ENCODE measurements at places on chromosomes 2 and 18.

DNA sequence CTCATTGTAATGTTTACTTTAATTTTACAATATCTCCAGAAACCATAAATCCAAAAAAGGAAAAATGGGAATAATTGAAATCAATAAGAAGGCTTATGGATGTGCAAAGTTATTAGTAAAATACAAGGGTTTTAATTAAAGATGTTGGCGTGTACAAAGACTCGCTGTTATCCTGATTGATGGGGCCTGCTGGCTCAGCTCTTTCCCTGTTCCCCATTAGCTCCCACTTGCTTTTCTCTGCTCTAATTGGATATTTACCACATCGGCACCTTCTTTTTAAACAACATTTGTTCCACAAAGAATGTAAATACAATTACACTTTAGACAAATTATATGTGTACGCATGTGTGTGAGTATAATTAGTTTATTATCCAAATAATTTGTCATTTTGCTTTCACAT lies 796.6 kb downstream of the ERBB4 start:
- no peak for DNase-seq

DNA sequence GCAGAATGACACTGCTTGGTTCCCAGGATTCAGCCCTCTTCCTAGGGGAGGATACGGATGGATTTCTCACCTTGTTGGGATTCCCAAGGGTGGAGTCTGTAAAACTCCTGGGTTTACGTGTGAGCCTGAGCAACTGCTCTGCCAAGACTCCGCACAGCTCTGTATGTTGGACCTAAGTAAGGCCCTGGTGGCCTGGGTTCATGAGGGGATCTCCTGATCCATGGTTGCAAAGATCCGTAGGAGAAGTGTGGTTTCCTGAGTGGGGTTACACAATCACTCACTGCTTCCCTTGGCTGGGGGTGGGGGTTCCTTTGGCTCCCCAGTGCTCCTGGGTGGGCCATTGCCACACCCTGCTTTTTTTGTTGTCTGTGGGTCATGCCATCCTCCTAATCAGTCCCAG lies 37.7 kb downstream of the ANKRD12 start:
- DNase-seq: no peak

- no peak for DNase-seq
Observed at GRCh38 chr2:150230616-150231015, 256.9 kb downstream of the RND3 start.

DNA sequence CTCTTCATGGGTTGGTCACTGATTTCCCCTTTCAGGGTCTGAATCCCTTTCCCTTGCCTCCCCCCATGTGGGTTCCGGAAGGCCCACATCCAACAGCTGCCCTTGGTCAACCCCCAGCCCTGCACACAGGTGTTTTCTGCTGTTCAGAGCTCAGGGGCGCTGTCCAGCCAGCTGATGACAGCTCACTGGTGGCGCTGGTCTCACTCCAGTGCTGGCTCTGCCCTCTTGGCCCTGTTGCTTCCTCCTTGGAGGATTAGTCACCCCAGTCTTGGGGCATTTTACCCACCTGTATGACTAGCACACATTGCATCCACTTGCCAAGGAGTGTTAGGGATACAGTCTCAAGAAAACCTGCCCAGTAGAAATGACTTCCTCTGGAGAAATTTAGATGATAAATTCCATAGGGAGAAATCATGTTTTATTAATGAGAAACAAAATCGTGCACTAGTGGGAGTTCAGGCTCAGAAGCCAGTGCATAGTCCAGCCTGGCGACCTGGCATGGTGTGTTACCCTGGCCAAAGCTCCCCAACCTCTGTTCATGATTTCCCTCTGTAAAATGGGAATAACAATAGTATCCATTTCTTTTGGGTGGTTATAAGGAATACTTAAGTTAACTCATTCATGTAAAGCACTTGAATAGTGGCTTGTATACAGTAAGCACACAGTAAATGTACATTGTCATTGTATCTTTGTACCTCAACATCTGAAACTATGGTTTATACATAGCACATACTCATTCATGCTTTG lies 21.6 kb downstream of the CRIM1 start:
- DNase-seq: peak; percentile 77

DNA sequence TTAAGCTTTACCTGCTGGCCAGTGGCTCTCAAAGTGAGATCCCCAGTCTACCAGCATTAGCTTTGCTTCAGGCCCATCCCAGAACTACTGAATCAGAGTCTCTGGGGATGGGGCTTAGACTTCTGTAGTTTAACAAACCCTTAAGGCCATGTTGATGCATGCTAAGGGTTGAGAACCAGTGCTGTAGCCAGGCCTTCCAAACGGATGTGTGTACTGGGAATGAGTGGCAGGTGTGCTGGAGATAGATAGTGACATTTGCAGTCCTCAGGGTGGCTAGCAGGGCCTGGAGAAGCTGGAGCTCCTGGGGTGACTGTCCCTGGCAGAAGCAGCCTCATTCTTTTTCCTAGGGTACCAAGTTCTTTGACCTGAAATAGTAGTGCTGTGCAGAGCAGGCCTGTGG lies 148.5 kb downstream of the PPP1R1C start:
- no peak for DNase-seq

GRCh38 chr2:15243762-15244161 lies 317.4 kb downstream of the NBAS start:
- DNase-seq: no peak

GRCh38 chr2:30800159-30800558 lies 7.1 kb downstream of the CAPN13 start:
- DNase-seq: no peak

GRCh38 chr2:119156891-119157773 lies 1.4 kb downstream of the C1QL2 start:
- DNase-seq: no peak

GRCh38 chr2:112061299-112061698 lies 6.2 kb downstream of the TMEM87B start:
- DNase-seq: no peak

- no peak for DNase-seq
Observed at GRCh38 chr2:200216310-200216709, 90.2 kb upstream of the SPATS2L start.

DNA sequence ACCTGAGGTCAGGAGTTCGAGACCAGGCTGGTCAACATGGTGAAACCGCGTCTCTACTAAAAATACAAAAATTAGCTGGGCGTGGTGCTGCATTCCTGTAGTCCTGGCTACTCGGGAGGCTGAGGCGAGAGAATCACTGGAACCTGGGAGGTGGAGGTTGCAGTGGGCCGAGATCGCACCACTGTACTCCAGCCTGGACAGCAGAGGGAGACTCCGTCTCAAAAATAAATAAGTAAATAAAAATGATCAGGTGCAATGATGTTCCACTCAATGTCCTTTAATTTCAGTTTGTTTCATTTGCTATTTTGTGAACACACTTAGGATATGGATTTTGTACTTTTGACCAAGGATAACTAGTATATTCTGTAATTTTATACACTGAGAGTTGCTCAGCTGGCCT lies 9.3 kb downstream of the HADHA start:
- no peak for DNase-seq

DNA sequence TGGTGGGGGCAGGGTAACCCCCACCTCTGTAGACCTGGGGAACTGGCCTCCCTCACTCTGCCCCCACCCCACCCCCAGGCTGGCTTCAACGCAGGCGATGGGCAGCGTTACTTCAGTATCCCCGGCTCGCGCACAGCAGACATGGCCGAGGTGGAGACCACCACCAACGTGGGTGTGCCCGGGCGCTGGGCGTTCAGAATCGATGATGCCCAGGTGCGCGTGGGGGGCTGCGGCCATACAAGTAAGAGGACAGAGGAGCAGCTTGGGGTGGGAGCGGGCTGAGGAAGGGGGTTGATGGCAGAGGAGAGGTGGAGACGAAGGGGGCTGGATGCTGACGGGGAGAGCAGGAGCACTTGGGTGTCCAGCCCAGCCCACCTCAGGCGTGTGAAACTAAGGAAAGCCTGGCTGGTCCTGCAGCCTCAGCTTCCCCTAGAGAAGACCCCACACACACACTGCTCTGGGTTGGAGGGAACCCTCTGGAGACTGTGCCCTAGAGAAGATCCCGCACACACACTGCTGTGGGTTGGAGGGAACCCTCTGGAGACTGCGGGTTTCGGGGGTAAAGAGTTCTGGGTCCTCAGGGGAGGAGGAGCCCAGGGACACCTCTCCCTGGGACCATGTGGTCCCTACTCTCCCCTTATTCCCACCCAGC lies 36.2 kb downstream of the SNED1 start:
- no peak for DNase-seq

DNA sequence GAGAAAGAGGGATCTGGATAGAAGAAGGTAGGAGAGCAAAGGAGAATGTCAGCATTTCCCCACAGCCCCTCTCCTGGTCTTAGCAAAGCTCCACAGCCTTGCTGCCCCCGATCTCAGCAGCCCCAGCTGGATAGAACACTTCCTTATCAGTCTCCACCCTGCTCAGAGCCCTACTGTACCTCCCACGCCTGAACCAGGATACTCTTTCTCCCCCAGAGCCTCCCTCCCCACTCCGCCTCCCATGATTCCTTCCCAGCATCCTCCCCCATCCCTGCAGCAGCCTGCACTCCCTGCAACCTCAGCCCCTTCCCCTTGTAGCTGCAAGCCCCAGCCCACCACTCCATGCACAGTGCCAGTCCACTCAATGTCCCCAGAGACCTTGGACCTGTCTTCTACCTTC lies 25.8 kb downstream of the PLB1 start:
- no peak for DNase-seq

DNA sequence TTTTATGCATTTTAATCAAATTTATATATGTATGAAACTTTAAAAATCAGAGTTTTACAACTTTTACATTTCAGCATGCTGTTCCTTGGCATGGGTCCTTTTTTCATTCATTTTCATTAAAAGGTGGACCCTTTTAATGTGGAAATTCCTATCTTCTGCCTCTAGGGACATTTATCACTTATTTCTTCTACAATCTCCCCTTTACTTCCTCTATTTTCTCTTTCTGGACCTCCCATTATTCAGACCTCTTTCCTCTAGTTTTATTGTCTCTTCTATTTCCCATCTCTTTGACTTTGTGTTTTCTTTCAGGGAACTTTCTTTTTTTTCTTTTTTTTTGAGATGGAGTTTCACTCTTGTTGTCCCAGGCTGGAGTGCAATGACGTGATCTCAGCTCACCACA lies 5.7 kb downstream of the PROC start:
- peak; percentile 22 for DNase-seq

DNA sequence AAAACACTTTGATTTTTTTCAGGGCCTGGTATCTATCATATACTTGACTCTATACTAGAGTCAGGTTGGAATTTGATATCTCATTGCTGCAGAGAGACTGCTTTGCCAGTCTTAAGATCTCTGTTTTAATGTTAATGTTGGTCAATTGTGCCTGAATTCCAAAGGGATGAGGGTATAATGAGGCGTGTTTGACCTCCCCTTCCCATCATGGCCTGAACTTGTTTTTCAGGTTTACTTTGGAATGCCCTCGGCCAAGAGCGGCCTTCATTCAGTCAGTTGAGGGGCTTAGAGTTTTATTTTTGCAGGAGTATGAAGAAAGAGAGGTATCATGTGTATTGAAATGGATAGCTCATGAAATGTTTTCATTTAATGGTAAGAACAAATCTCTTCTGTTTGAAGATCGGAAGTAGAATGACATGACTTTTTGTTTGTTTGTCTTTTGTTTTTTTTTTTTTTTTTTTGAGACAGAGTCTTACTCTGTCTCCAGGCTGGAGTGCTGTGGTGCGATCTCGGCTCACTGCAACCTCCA lies 119.0 kb downstream of the KIAA1328 start:
- no peak for DNase-seq

DNA sequence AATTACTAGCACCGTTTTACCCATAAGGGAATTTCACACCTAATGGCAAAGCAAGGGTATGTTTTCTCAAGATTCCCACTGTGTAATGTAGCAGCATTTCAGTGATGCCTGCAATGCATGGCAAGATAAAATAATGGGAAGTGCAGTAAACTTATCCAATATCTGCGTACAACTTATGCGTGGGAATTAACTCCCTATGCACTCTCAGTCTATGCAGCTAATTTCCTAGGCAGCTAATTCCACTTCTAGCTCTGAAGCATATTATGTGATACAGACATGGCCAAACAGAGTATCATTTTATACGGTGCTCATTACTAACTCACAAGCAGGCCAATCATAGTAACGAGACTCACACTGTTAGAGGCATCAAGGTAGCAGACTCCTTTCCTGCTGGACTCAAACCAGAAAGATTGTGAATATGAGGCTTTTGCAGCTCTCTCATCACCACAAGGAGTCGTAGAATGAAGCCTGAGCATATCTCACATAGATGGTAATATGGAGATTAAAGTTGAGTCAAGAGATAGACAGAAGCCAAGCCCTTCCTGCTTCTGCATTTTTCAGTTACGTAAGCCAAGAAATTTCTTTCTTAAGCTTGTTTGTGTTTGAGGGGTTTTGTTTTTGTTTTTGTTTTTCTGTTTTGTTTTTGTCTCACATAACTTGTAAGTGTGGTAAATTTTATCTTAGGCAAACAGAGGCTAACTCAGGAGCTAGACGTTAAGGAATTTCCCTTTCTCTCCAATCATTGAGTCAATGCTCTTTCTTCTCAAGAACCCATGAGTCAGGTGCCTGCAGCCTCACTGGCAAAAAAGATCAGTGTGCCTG lies 34.8 kb upstream of the ITGAV start:
- no peak for DNase-seq

- DNase-seq: no peak
Observed at GRCh38 chr2:179139506-179139905, 89.6 kb upstream of the CCDC141 start.

GRCh38 chr2:169189132-169189531 lies 119.8 kb downstream of the DHRS9 start:
- no peak for DNase-seq

GRCh38 chr18:57755473-57756067 lies 47.5 kb downstream of the ATP8B1 start:
- no peak for DNase-seq

DNA sequence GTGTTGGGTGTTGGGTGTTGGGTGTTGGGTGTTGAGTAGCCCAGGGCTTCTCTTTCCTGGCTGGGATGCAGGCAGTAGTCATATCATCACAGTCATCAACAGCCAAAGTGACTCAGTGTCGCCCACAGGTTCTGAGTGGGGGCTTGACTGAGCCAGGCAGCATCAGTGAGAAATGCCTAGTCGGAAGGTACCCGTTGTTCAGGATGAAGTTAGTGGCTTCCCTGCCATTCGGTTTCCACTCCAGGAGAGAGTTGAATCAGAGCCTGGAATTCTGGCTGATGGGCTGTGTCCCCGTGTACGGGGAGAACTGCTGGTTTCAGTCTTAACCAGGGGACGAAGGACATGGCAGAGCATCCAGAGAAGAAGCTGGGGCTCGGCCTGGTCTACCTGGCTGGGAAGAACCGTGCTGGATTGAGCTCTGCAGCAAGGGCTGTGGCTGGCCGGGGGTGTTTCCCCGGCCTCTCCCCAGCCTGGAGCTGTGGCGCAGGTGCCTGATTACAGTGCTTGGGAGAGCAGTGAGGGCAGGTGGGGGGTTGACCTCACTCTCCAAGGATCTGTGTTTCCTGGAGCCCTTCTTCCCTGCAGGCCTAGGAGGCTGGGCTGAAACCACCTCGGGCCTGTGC lies 49.4 kb downstream of the AGAP1 start:
- DNase-seq: no peak

- no peak for DNase-seq
Observed at GRCh38 chr18:51196118-51196810, 1.2 kb downstream of the MEX3C start.

GRCh38 chr18:32598144-32598543 lies 127.5 kb upstream of the GAREM1 start:
- no peak for DNase-seq
